Head of caudate nucleus (tissue), 42 donors: ENCODE measurements at places on chromosomes 7 and 10.

DNA sequence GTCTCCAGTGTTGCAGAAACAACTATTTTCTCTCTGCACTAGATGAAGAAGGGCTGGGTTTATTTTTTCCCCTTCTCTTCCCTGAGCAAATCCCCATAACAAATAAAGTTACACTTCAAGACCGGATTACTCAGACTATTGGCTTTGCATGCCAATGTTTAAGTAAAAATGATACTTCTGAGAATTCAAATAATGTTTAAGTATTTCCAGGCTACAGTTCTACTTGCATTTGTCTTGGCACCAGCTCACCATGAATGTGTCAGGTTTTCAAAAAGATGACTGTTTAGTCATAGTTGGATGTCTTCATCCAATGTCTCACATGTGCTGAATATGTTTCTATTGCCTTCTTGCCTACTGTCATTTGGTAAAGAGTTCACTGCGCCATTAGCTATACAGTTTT is 912.6 kb downstream of the GATA3 start:
- no peak for DNase-seq

- no peak for DNase-seq
These were observed 236.3 kb downstream of the HTR7 start for GRCh38 chr10:90621577-90621976.

- DNase-seq: no peak
These were observed 257.3 kb downstream of the TRIL start for GRCh38 chr7:28700790-28701203.

GRCh38 chr7:66348531-66348930 is 143.4 kb downstream of the TPST1 start:
- DNase-seq: no peak

- DNase-seq: no peak
These were observed 18.0 kb downstream of the TMEM106B start for GRCh38 chr7:12229046-12229445.

GRCh38 chr10:86663046-86663345 is 5.3 kb upstream of the LDB3 start:
- DNase-seq: no peak

- no peak for DNase-seq
These were observed 14.1 kb upstream of the SLC29A3 start for GRCh38 chr10:71304914-71305313.
